Activated naive CD8-positive, alpha-beta T cell treated with anti-CD3 and anti-CD28 coated beads for 36 hours (primary cell): ENCODE measurements at places on chromosomes 3 and 15.
A peak's percentile ranks its signal among the peaks of the same experiment; 100 is the strongest.

- no peak for DNase-seq
These were observed 20.2 kb upstream of the PARP14 start for GRCh38 chr3:122660297-122660974.

DNA sequence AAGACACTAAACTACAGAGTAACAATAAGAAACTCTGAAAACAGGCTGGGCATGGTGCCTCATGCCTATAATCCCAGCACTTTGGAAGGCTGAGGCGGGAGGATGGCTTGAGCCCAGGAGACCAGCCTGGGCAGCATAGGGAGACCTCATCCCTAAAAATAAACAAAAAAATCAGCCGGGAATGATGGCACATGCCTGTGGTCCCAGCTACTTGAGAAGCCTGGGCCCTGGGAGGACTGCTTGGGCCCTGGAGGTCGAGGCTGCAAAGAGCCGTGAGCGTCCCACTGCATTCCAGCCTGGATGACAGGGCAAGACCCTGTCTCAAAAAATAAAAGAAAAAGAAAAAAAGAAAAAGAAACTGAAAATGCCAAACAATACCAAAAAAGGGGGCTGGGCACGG is 55.4 kb downstream of the TMCC1 start:
- no peak for DNase-seq

GRCh38 chr15:79007066-79007465 is 62.2 kb upstream of the CTSH start:
- DNase-seq: peak; percentile 61

DNA sequence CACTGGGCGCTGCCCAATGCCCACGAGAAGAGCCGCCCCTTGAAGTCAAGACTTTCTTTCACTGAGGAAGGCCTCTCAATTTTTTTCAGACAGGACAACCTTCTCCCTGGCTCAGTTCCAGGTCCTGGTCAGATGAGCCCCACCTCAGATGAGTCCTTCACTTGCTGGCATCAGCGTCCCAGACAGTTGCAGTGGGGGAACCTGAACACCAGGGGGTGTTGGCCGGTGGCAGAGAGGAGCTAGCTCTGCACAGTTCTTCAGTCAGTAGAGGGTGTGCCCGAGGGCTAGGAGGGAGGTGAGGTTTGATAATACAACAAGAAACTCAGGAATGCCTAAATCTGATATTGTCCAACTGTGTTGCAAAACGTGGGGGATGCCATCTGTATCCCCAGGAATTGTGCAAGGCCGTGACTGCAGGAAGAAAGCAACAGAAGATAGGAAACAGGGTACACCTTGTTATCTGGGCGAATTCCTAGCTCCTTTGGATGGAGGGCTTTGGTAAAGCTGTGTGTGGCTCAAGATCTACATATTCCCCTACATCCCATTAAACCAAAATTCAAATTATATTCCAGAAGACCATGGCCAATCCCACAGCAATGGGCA is 34.3 kb downstream of the CCR3 start:
- peak; percentile 71 for DNase-seq

DNA sequence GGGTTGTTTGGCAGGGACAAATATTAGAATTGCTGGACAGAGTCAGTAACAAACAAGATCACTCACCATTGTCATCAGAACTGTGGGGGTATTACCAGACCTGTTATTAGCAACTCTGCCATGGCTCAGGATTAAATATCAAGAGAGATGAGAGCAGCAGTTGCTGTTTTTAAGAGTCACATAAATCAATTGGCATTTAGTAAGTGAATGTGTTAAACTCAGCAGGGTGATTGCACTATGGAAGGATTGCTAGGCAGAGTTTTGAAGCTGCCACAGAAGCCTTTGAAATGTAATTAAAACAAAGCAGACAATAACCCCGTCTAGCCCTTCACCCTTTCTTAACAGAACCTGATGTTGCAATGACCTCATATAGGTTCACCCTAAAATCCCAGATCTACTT is 238.8 kb downstream of the GAP43 start:
- DNase-seq: no peak

DNA sequence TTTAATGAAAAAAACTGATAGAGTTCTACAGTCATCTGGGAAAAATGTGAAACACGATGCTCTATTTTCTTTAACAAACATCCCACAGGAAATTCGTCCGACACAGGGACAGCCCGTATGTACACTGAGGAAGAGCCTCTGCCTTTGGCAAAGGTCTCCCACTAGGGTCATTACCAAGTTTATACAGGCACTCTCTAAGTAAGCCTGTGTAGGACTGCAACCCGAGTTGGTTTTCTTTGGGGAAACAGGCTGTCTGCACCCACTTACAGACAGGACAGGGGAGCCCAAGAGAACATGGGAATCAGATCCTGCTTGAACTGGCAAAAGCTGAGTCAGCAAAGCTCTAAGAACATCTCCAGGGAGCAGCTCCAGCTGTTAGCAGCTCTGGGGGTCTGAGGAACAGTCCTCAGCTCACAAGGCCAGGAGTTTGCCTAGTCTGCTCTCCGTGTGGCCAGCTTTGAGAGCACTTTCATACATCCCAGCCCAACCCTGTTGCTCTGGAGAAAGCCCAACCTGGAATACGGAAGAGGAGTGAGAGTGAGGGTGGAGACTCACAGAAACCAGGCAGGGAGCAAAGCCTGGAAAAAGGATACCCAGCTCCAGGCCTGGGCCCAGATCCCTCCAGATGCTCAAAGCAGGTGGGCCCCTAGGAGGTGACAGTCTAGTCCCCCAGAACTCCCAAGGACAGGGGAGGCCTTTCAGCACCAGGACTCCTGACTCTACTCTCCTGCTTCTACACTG is 1.9 kb downstream of the TBC1D2B start:
- no peak for DNase-seq

- no peak for DNase-seq
These were observed 30.8 kb downstream of the CCDC13 start for GRCh38 chr3:42742259-42742658.
